Caki2 (cell line): ENCODE measurements at places on chromosomes 16 and 17.

DNA sequence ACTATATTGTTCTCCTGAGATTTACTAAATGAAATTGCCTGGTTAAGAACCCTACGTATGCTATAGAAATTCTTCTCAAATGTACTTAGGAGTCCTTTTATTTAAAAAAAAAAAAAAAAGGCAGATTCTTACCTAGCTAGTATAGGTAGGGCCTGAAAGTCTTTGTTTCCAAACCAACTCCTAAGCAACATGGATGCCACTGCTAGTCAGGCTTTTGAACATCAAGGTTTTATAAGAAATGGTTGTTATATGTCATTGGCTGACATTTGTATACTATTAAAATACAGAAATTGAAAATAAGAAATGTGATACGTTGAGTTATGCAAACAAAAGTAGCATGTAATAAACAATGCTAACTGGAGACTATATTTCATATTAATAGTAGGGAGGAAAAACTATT lies 1.2 kb downstream of the EVI2A start:
- DNase-seq, result no peak

DNA sequence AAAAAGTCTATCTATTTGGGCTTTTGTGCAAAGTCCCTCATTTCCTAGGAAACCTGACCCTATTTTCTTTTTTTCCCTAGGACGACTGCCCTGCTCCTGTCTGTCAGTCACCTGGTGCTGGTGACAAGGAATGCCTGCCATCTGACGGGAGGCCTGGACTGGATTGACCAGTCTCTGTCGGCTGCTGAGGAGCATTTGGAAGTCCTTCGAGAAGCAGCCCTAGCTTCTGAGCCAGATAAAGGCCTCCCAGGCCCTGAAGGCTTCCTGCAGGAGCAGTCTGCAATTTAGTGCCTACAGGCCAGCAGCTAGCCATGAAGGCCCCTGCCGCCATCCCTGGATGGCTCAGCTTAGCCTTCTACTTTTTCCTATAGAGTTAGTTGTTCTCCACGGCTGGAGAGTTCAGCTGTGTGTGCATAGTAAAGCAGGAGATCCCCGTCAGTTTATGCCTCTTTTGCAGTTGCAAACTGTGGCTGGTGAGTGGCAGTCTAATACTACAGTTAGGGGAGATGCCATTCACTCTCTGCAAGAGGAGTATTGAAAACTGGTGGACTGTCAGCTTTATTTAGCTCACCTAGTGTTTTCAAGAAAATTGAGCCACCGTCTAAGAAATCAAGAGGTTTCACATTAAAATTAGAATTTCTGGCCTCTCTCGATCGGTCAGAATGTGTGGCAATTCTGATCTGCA lies 12.9 kb downstream of the TMEM98 start:
- no peak for DNase-seq

DNA sequence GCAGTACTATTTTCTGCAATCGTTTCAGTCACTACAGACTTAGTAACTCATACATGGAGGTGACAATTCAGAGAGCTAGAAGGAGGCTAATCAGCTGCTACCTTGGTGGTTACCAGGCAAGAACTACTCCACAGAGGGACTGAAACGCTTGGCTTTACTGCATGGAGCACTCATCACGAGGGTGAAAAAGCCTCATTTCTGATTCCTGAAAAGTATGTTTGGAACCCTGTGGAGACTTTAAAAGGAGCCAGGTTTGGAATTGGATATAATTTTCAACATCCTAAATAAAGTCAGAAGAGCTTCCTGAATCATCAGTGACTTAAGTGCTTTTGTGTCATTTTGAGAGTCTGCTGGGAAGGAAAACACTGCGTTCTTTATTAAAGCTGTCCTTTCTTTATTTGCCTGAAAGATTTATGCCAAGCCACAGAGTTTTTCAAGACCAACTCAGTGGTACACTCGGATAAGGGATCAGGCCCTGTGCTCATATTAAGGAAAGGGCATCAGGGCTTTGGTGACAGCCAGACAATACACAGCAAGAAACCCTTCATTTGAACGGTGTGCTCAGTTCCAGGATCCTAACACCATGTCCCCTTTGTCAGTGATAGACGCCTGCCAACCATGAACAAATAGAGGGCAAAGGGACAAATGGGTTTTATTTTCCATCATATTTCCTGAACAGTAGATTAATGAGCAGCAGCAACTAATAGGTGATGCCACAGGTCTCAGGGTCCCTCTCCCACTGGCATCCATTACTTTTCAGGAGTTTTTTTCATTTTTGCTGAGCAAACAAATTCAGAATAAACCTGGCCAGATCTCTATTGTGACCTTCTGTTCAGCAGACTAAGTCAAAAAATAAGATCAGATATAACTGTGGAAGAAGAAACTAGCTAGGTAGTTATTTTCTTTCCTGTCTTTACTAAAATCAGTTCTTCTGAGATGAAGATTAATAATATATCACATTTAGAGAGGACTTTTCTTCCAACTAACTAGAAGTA lies 80.5 kb upstream of the CLEC18B start:
- no peak for DNase-seq

DNA sequence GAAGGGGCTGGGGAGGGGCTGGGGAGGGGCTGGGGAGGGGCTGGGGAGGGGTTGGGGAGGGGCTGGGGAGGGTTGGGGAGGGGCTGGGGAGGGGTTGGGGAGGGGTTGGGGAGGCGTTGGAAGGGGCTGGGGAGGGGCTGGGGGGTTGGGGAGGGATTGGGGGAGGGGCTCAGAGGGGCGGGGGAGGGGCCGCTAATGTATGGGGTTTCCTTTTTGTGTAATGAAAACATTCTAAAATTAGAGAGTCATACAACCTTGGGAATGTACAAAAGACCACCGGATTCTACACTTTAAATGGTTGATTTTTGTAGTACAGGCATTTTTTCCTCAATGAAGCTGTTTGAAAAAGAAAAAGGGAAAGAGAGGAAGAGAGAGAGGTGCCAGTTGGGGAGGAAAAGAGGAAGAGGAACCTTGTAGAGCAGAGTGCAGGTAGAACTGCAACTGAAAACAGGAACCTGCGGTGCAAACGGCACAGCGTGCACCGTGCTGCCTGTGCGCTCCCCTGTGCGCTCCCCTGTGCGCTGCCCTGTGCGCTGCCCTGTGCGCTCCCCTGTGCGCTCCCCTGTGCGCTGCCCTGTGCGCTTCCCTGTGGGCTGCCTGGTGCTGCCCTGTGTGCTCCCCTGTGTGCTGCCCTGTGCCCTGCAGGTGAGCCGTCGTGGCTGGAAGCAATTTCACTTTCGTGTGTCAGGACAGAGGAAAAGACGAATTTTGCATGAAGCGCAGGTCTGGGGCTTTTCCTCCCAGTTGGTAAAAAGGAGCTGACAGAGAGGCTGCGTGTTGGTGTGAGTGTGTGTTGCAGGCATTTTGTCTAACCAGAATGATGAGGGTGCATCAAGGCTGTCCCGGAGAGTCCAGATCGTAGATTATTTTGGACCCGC lies 40.8 kb downstream of the METRNL start:
- no peak for DNase-seq

DNA sequence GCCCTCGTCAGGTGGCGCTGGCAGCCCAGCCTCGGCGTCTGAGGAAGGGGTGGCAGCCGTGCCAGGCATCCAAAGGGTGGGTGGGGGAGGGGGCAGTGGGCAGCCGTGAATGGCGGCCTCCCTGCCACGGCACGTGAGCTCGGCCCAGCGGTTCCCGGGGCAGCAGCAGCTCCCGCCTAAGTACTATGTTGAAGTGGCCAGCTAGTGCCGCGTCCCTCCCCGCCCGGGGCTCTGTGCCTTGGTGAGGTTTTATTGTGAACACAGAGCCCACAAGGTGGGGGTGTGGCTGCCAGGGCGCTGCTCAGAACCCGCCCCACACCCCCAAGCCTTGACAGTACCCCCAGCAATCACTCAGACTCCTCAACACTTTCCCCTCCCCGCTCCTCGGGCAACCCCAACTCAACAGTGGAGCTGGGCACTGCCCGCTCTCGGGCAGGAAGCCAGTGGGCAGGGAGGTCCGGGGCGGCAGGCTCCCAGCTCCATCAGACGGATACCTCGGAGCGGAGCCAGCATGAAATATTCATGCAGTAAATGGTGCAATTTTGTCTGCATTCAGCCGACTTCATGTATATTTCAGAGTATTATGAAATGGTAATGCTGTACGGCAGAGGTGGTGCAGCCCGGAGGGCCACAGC lies 80.4 kb downstream of the ENGASE start:
- DNase-seq, result no peak

DNA sequence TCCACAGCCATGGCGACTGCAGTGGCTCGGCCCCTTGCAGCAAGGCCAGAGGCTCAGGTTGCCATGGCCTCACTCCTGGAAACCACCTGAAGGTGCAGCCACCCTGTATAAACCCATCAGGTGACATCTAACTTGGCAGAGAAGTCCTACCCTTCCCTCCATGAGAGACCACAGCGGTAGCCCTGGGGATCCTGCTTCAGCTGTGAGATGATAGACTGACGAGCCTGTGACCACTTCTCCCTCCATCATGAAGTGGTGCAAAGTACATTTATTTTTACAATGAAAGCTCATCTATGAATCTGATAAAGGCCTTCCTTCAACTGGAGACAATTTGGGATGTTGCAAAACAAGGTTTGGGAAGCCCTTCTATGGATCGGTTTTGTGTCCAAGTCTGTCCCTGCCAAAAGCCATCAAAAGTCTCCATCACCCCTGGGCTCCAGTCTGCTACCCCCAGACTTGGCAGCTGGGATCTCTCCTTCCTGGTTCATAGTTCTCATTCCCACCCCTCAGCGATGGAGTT lies 1.8 kb downstream of the ZACN start:
- DNase-seq, result no peak

DNA sequence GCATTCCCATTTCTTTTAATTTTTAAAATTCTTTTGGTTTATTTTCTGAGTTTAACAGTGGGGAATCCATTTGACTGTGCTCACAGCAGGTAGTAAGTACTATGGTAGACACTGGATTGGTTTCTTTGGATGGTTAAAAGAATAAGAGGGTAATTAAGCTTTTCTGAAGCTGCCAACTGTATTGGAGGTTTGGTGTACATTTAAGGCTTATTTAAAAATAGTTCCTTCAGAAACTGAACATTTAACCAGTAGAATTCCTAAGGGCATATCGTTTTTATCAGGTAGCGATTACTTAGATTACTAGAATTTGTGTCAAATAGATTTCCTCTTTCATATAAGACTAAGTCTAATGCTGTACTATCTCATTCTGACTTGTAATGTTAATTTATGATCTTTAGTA lies 162.4 kb downstream of the PPM1E start:
- no peak for DNase-seq

DNA sequence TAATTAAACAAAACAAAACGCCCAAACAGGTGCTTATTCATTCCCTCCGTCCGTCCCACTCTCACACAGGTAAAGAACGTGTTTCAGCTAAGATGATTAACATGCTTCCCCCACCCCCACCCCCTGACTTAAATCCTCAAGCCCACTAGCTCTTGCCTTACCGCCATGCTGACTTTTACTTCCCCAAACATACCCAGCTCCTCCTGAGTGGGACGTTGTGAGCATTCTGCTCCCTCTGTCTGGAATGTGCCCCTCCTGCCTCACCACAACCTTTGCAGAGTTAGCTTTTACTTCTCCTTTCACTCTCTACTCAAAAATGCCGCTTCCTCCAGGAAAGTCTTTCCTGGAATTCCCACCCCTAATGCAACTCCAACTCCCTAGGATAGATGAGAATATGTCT lies 774.0 kb upstream of the RBFOX1 start:
- no peak for DNase-seq

GRCh38 chr17:28268610-28269313 lies 50.2 kb upstream of the TMEM97 start:
- no peak for DNase-seq

DNA sequence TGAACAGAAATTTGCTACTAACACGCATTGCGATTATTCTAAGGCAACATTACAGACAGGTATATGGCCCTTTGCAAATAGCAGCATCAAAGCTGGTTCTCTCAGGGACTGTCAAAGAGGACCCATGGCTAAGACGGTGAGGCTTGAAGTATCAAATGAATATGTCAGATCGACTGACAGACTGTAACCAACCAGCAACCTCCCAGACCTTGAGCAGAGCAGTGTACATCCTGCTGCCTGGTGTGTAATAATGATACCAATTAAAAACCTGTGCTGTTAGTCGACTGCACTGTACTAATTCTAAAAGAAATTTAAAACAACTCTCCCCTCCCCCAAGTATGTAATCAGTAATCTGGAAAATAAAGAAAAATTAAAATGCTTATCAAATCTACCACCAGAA lies 35.9 kb upstream of the GHDC start:
- DNase-seq, result no peak

- no peak for DNase-seq
These were observed 114.7 kb downstream of the ENGASE start for GRCh38 chr17:79189305-79189704.

DNA sequence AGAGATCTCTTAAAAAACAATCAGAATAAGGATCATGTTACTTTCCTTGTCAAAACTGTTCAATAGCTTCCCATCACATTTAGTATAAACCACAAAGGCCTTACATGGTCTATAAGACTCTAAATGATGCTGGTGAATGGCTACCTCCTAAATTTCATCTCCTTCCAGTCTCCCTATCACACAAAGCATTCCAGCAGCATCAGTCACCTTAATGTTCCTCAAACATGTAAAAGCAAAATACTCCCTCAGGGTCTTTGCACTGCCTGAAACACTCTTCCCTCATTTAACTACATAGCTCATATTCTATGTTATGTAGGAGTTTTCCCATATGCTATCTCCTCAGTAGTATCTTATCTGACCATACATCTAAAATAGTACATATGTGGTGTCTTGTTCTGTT lies 53.5 kb upstream of the INTS2 start:
- no peak for DNase-seq

DNA sequence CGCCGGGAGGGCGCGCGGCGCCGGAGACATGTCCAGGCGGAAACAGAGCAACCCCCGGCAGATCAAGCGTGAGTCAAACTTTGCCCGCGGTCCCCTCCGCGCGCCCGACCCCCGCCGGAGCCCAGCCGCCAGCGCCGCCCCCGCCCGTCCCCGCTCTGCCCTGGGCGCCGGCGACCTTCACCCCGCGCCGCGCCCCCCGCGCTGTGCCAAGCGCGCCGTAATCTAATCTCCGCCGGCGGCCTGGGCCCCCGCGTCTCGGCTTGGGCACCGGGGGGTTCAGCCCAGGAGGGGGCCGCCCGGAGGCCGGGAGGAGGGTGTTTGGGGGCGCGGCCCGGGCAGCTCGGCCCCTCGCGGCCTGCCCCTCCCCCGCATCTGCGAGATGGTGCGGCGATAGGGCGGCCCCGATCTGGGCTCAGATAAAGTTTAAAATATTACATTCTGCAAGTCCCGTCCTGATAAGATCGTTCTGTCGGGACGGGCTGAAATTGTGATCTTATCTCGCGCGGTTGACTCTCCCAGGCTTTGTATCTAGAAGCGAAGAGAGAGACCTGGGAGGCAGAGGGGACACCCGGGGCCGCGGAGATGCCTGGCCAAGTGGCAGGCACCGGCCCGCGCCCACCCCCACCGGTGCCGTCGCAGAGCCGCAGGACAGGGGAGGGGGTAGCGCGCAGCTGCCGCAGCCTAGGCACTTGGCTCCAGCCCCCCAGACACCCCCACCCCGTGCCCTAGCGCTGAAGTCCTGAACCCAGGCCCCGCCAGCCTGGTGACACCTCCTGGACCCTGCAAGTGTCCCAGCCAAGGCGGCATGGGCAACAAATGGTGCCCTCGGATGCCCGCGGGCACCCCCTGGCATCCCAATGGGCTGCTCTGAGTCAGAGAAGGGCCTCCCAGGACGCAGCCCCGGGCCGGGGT lies 787 bp downstream of the ZFPM1 start:
- DNase-seq, result no peak
